ENCODE measurements at places on chromosomes 2 and 18. TPM values are rescaled to one million over a fixed set of nuclear protein-coding genes. Genes with fewer than 3 reads are reported as not detected.

The DSG1 gene
- total RNA-seq = not detected

The CAVIN2 gene
- not detected for total RNA-seq

The CD302 gene
- total RNA-seq = 0.62 TPM

The RAB10 gene
- total RNA-seq = 88.0 TPM

The SPEG gene
- 18.1 TPM for total RNA-seq
